ACHN (cell line): ENCODE measurements at places on chromosomes 4 and X.

DNA sequence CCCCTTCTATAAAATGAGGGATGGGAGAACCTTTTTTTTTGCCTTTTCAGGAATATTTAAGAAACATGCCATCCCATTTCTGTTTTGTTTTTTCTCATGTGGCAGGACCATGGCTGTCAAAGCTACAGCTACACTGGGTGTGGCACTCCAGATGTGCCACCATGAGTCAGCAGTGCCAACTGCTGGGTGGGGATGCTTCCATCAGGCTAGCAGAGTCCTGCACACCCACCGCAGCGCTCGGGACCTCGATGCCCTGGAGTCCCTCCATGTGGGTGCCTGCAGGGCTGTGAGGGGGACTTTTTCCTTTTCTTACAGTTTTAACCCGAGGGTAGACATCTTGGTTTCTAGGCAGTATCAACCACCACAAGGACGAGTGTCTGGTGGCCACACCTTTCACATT lies 352.6 kb downstream of the NR3C2 start:
- no peak for DNase-seq

DNA sequence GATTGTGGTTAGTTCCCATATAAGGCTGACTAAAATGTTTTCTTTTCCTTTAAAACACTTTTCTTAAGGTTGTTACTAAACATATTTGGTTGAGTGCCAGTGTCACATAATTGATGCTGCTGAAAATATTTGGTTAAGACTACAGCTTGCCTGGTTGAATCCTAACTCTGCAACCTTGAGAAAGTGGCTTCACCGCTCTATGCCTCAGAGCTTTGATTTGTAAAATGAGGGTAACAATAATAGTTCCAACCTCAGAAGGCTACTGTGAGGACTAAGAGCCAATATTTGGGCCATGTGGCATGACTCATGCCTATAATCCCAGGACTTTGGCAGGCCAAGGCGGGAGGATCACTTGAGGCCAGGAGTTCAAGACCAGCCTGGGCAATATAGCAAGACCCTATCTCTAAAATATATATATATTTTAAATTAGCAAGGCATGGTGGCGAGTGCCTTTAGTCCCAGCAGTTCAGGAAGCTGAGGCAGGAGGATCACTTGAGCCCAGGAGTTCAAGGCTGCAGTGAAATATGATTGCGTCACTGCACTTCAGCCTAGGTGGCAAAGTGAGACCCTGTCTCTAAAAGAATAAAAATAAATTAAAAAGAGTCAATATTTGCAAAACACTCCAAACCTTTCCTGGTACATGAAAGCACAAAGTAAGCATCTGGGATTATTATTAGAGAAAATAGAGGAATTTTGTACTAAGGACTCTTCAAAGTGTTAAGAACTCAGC lies 7.1 kb upstream of the NEIL3 start:
- DNase-seq, result no peak

DNA sequence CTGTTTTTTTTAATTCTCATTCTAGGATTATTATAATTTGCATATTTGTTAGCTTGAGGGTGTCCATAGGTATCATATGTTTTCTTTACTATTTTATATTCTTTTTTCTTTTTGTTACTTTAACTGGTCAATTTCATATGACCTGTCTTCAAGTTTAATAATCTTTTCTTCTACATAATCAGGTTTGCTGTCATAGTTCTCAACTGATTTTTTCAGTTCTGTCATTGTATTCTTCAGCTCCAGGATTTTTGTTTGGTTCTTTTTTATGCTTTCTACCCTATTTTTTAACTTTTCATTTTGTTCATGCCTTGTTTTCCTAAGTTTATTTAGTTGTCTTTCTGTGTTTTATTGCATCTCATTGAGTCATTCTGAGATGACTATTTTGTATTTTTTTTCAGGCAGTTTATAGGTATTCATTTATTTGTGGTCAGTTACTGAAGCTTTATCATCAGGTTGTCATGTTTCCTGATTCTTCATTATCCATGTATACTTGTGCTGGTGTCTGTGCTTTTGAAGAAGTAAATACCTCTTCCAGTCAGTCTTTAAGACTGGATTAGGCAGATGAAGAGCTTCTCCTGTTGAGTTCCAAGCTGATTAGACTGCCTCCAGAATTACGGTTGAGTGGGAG lies 220.3 kb upstream of the VEGFC start:
- DNase-seq, result no peak

GRCh38 chrX:77966361-77966760 lies 3.1 kb downstream of the PGAM4 start:
- no peak for DNase-seq

GRCh38 chrX:151741606-151742005 lies 7.1 kb downstream of the CNGA2 start:
- DNase-seq, result no peak

DNA sequence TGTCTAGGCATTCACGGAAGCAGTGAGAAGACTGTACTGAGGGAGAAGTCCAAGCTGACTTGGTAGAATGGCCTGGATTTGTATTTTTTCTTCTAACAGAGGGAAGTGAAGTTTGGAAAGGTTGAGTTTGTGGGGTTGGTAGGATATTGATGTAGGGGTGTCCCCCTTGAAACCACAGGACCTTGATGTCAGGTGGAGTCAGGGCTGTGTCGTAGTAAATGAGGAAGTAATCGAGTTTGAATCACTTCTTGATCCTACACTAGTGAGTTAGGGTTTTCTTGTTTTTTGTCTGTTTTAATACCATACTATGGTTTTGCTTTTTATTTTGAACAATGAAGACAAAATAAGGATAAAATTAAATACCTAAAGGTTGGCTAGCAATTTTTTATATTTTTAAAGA lies 30.1 kb upstream of the ANAPC4 start:
- peak; percentile 12 for DNase-seq

DNA sequence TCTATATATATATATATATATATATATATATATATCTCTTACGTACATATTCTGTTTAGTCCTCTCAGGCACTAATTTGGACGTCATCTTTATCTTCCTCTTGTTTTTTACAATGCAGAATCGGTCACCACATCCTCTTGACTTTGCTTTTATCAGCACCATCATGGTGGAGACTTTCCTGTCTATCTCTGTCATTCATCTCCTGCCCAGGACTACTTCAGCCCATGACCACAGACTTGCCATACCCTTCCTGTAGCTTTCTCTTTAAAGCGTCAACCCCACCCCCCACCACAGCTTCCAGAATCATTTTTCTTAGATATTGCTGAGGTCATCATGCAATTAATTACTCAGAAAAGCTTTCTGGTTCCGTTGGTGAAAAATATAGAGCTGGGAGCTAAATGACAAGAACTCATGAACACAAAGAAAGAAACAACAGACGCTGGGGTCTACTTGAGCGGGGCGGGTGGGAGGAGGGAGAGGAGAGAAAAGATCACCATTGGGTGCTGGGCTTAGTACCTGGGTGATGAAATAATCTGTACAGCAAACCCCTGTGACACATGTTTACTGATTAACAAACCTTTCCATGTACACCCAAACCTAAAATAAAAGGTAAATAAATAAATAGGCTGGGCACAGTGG lies 30.5 kb upstream of the PRKX start:
- no peak for DNase-seq

GRCh38 chrX:78687586-78687985 lies 28.5 kb upstream of the RTL3 start:
- DNase-seq, result no peak

GRCh38 chr4:76799140-76799539 lies 98.8 kb downstream of the SOWAHB start:
- no peak for DNase-seq

DNA sequence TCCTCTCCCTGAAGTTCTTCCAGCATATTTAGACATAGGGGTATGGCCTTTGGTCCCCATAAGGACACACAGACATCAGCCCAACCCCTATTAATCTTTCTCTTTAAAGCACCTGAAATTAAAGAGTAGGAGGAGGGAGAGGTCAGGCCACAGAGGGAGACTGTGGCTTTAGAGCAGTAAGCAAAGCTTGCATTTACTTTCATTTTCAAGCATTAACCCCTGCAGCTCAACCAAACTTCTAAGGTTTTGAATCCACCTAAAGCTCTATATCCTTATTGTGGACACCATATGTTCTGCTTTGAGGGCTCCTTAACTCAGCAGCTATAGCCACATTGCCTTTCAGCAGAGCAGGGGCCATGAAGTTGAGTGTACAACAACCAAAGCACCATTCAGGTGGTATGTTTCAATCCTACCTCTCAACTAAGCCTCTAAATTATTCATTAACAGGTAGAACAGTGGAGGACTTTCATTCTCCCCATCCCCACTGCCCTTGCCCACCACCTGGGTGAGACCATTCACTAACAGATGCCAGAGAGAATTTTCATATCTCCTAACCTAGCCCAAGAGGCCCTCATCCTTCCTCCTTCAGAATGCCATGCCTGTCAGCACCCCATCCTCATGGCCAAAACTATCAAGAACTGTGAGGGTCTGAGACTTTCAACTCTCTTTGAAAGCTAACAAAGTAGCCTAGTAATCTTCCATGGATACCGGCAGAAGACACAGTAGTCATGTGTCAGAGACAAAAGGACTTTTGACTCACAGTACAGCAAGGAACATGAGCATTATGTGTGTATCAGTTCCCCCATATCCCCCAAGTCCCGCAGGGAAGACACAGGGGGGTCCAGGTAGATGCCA lies 20.8 kb downstream of the LIN54 start:
- DNase-seq, result peak; percentile 22

DNA sequence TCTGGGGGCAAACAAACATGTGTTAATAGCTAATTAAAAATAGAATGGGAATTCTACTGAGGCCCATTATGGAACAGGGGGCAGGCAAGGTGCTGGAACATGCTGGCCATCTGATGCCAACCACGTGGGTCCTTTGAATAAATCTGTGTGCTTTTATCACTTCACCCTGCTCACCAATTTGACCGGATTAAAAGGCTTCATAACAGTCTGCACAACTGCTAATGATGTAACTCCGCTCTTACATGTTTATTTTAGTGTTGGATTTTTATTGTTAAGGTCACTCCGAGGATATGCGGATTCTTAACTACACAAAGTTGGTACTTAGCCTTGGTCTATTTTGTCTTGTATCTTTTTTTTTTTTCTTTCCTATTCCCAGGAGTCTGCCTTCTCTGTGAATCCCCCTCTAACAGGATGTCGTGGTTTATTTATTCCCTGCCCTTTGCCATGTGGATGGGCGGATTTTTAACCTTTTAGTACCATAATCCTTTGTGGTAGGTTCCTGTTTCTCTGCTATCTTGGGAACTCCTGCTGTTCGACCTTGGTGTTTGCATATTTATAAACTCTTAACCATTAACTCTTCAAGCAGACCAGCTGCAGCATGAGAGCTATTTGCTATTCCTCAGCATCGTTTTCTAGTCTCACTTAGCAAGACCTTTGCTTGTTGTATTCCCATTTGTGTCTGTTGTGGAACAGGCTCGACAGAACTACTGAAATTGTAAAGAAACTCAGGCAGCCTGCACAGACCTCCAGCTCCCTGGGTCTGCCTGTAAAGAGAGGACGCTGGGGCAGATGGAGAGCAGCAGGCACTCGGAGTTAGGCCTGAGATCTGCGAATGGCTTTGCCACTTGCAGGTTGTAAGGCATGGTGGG lies 38.0 kb downstream of the TRIM2 start:
- DNase-seq, result no peak

- DNase-seq, result no peak
Observed at GRCh38 chrX:55167124-55167803, 52.9 kb upstream of the PAGE5 start.

DNA sequence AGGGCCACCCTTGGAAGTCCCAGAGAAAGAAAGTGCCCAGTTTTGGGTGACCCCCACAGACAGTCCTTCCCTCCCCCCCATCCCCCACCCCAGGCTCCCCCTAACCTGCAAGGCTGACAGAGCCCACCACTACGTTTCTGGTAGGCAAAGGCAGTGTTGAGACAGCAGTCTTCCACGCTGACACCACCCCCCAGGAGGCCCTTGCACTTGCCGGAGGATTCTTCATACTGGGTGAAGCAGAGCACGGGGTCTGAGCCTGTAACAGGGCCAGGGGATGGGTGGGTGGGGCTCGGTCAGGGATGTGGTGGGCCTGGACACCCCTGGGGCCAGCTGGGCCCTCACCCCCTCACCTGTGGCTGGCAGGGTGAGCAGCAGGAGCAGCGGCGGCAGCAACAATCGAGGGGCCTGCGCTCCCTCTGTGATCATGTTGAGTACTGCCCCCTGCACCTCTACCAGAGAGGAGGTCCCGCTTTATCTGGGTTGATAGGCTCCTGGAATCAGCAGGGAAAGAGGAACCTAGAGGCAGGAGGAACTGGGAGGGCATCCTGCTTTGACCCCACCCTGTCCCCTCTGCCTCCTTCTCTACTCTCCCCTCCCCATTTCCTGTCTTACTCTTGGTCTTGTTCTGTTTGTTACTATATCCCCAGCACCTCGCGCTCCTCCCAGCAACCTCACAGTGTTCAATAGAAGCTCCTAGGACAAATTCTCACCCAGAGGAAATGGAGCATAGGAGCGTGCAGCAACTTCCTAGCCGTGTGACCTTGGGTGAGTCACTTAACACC lies at the start of gene CFP:
CFP (minus strand) TSS at position 512 of the 782 bp plus-strand sequence; CDS start at position 426, 86 bp downstream.
- DNase-seq, result no peak

GRCh38 chrX:133171962-133172708 lies 46.0 kb downstream of the TFDP3 start:
- DNase-seq, result peak; percentile 22

DNA sequence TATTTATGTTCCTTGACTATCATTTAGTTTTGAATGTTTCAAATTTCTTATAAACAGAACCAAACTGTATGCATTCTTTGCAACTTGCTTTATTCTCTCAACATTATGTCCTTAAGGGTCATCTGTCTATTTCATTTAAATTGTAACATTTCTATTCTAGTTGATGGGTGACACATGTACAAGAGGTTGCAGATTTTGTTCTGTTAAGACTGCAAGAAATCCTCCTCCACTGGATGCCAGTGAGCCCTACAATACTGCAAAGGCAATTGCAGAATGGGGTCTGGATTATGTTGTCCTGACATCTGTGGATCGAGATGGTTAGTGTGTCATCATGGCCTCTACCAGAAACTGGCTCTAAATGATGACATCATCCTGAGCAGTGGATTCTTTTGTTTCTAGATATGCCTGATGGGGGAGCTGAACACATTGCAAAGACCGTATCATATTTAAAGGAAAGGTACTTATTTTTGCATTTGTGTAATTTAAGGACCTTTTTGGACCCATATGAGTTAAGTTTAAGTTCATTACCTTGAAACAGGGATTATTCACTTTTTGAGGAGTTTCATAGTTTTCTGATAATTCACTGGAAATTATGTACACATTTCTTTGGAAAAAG lies 6.1 kb downstream of the LIAS start:
- peak; percentile 85 for DNase-seq

GRCh38 chr4:52991472-52991871 lies 129.4 kb downstream of the RASL11B start:
- DNase-seq, result no peak

- DNase-seq, result no peak
Observed at GRCh38 chr4:168859100-168859499, 151.0 kb downstream of the CBR4 start.
